Cerebellar nuclear complex (tissue), 1 donor: ENCODE measurements at places on chromosomes 5 and 9.

DNA sequence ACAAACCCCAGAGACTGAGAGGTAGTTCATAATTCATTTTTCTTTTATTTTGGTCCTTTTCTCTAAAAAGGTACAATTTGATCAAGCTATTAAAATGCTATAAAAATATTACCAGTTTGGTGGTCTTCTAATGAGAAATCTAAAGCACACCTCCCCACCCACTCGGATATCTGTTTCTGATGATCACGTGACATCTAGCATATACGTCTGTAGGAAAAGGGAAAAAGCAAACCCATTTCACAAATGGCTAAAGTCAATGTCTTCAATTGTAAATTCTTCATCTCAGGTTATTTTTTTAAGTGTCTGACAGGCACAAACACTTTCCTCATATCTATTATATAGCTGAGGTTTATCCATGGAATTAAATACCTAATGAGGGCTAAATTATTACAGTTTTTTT, 18.9 kb downstream of the ZNF354A start:
- DNase-seq: no peak

GRCh38 chr9:90881648-90882047, 80.0 kb downstream of the SYK start:
- no peak for DNase-seq

DNA sequence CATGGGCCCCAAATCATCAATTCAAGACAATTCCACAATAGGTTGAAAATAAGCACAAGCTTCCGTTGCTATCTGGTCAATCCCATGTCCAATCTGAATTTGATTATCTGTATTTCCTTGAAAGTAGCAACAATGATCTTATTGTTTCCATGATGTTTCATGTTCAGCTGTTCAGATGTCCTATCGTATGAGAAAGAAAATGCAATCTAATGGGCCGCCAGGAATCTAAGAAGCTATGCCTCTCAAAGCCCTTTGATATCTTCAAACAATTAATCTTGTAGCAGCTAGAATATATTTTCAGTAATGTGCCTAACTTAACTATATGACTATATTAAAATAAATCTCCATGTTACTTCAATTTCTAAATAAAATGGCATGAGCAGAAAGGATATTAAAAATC, 32.1 kb upstream of the ALDOB start:
- no peak for DNase-seq

DNA sequence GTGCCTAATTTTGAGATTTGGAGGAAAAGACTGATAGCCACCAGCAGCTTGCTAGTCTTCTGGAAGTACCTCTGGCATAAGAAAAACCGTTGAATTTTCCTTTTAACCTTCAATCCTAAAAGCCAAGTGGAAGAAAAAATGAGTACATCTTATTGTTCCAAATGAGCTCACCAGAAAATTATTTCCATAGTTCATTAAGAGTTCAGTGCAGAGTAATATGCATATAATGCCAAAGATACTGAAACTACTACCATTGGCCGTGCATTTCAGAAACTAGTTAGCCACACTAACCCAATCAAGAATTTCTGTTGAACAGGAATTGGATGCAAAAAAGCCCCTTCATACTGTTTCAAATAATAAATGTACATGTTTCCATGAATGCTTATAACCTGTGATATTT, 607.9 kb downstream of the KCTD16 start:
- no peak for DNase-seq

GRCh38 chr5:56561-57290, 35.2 kb upstream of the PLEKHG4B start:
- no peak for DNase-seq

DNA sequence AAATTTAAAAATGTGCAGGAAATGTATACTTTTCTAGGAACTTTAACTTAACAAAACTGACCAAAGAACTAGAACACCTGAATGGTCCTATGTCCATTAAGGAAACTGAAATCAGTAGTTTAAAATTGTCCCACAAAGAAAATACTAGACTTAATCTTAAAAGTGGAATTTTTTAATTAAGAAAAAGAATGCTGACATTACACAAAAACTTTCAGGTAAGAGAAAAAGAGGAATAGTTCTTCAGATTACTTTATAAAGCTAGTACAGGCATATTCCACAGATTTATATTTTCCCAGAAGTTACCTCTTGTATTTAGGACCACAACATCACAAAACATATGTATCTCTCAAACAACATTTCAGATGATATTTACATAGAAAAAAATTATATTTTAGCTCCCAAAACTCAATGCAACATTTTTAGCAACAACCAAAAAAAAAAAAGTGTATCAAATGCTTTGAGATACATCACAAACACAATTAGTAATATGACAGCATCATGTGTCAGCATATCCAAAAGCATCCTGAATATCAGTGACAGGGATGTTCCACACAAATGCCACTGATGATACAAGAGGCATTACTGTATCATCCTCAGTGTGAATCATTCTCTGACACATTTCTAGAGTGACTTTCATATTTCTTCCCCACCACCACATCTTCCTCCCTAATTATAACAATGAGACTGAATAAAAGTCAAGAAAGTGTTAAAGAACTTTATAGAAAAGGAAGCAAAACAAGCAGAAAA, 264.0 kb downstream of the EPB41L4A start:
- no peak for DNase-seq

- no peak for DNase-seq
Observed at GRCh38 chr9:89822996-89823395, 218.2 kb downstream of the GADD45G start.

GRCh38 chr5:132629230-132629944, 28.6 kb upstream of the IL13 start:
- DNase-seq: no peak

DNA sequence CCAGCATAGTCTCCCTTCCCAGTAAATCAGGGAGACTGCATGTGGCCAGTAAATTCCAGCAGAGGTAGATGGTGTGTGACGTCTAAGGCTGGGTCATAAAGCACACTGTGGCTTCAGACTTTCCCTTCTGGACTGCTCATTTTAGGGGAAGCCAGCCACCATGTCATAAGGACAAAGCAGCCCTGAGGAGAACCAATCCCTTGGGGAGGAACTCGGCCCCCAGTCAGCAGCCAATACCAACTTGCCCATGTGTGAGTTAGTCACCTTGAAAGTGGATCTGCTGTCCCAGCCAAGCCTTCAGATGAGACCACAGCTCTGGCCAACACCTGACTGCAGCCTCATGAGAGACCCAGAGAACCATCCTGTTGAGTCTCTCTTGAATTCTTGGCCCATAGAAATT, 14.7 kb upstream of the NINJ1 start:
- no peak for DNase-seq

DNA sequence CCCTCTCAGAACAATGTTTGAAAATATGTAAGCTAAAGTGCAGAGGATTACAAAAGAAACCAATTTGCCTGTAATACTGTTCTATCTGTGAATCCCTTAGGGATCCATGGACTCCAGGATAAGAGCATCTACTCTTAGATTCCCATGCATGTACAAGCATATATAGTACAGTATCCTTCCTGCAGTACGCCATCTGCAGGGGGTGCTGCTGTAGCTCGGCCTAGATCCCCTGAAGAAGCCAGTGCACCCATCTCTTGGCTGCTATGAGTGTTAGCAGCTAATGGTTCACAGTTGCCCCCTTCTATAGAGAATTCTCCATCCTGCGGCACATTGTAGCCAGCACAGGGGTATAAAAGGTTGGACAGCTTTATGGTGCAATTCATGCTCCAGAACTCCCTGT, 61.8 kb upstream of the SLC30A5 start:
- DNase-seq: no peak

- DNase-seq: no peak
Observed at GRCh38 chr5:37532976-37533740, 154.0 kb downstream of the WDR70 start.

DNA sequence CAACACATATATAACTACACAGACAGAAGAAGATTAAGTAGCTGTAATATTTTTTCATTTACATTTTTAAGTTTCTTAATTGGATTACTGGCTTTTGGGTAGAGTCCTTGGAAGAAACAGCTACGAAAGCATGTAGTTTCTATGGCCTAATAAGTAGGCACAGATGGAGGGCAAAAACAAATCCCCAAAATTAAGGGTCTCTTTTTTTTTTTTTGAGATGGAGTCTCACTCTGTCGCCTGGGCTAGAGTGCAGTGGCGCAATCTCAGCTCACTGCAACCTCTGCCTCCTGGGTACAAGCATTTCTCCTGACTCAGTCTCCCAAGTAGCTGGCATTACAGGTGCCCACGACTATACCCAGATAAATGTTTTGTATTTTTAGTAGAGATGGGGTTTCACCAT, 27.1 kb upstream of the MTMR12 start:
- DNase-seq: no peak

- DNase-seq: no peak
Observed at GRCh38 chr9:18398038-18398437, 75.9 kb upstream of the ADAMTSL1 start.

GRCh38 chr5:60883229-60883628, 39.2 kb upstream of the ELOVL7 start:
- no peak for DNase-seq

- DNase-seq: no peak
Observed at GRCh38 chr9:99811598-99812383, 9.9 kb upstream of the NR4A3 start.

DNA sequence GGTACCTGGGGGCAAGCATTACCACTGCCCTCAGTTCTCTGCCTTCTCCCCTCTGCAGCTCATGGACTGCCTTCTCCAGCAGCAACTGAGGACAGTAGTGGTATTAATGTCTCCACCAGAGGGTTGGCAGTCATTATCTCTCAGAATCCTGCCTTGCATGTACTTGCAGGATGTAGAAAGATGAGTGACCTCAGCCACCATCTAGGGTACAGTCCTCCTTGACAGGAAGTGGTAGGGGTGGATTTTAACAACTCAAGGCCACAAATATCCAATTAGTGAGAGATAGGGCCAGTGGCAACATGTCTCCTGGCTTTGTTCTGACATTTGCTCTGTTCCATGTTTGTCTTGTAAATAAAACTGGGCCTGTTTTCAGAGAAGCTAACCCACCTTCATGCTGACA, 47.2 kb downstream of the F2R start:
- DNase-seq: no peak

DNA sequence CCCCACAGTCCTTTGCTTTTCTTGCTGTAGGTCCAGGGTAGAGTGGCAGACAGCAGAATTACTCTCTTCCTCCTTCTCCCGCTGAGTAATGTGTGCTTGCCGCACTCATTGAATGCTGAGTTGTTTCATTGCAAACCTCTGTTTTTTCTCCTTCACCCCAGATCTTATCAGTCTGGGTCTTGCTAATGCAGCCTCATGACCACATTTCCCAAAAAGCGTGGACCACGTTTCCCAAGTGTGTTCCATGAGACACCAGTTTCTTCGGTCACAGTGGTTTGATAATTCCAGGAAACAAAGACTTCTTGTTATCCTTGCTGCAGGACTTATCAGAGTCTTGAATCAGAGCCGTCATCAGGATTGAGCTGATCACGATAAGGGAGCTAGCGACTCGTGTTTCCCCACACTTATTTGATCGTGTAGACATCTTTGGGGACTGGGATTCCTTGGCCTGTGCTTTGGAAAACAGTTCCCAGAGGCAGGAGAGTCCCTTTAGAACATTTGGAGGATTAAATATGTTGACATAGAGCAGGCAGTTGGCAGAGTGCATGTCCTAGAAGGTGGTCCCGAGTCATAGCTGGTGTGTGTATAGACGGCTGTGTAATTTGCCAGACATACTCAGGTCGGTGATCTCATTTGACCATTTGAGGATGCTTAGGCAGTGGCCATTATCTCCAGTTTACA, 4.4 kb downstream of the LRRC8A start:
- DNase-seq: no peak

- no peak for DNase-seq
Observed at GRCh38 chr5:7376871-7377270, 19.1 kb upstream of the ADCY2 start.

DNA sequence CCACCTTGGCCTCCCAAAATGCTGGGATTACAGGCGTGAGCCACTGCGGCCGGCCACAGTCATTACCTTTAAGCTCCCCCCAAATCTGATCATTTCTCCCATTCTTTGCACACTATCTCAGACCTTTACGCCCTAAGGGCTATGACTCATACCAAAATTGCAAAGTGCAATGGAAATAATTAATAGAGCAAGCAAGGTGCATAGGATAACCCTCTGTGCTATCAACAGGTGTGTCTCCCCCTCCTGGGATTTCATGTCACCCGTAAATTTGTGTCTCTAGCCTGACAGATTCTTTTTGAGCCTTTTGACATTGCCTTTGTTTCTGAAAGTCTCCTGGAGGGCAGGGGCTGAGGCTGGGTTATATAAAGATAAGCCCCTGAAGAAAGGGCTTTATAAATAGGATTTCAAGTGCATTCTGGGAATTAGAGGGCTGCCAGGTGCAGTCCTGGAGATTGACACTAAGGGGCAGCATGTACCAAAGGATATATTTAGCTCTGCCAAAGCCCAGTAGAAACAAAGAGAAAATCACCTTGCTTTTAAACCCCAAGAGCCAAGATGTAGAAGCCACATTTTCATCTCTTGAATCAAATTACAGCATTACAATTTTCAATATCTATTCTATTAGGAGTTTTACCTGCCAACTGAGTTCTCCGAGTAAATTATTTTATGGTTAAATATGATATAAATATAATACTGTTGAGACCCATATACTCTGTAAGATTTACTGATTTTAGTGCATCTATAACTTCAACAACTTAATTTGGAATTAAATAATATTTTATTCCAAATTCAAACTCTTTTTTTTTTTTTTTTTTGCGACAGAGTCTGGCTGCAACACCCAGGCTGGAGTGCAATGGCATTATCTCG, 18.2 kb downstream of the S100Z start:
- DNase-seq: no peak

DNA sequence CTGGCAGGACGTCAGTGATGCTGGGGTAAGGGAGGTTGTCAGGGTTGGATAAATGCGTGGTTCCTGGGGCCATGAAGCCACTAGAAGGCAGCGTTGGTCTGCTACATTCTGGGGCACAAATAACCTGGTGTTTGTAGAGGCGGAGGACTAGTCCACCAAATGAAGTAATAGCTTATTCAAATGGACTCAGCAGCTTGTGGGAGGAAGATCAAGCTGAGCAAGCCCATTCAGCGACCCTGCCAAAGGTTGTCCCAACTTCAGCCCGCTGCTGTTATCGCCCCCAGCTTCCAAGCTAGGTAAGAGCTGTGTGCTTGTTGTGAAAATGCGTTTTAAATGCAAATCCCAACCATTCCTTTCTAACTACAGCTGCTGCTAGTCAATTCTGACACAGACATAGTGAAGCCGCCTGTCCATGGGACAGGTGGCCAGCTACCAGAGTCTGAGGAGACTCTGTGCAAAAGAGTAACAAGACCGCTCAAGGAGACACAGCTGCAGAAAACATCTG, 7.6 kb upstream of the FAM240B start:
- DNase-seq: no peak
